ENCODE measurements at places on chromosomes 16 and 17.

DNA sequence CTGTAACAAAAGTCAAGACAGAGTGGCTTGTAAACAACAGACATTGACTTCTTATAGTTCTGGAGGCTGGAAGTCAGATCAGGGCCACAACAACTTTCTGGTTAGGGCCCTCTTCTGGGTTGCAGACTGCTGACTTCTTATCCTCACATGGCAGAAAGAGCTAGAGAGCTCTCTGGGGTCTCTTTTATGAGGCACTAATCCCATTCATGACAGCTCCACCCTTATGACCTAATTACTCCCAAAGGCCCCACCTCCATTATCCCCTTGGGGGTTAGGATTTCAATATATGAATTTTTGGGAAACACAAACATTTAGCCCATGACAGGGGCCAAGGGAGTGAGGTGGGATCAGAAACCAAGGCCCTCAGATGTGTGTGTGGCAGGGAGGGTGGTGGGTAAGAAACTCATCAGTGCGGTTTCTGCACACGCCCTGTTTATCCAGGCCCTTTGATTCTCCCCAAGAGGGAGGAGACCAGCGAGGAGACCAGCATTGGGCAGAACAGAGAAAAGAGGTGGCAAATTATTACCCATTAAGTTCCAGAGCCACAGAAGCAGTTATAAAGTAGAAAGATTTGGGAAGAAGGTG is 74.8 kb downstream of the UTP18 start:
- no peak for DNase-seq

- DNase-seq, result no peak
These were observed 135.2 kb downstream of the NPIPB5 start for GRCh38 chr16:22645868-22646267.

- peak; percentile 42 for DNase-seq
These were observed 26.2 kb upstream of the ZNF652 start for GRCh38 chr17:49388290-49388640.

GRCh38 chr17:81422776-81423697 is 27.8 kb downstream of the BAHCC1 start:
- no peak for DNase-seq

DNA sequence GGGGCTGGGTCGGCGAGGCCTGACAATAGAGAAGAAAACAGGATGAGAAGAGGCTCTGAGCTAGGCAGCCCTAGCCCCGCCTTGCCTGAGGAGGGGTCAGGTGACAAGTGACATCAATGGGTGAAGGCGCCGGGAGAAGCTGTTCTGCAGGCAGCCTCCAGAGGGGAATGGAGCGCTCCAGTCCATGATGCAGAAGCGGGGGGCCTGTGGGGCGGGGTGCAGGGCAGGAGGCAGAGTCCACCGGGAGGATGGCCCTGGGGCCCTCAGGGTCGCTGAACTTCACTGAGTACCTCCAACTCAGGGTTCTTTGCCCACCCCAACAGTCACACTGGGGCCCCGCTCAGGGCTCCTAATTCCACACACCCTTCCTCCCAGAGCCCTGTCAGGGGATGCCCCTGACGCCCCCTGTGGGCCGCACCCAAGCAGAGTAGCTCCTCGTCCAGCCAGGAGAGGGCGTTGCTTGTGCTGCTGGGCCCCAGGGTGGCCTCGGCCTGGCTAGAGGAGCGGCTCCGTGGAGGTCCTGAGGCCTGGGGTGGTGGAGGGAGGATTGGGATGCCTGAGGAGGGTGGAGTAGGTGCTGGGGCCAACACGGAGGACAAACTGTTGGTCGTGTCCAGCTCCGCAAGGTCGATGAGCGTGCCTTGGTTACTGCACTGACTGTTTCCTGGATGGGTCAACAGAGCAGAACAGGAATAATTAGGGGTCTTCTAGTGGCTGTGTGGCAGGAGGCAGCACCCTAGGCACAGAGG is 20.8 kb downstream of the GGA3 start:
- DNase-seq, result peak; percentile 50

GRCh38 chr17:76081295-76082210 is 2.6 kb downstream of the ZACN start:
- DNase-seq, result no peak

DNA sequence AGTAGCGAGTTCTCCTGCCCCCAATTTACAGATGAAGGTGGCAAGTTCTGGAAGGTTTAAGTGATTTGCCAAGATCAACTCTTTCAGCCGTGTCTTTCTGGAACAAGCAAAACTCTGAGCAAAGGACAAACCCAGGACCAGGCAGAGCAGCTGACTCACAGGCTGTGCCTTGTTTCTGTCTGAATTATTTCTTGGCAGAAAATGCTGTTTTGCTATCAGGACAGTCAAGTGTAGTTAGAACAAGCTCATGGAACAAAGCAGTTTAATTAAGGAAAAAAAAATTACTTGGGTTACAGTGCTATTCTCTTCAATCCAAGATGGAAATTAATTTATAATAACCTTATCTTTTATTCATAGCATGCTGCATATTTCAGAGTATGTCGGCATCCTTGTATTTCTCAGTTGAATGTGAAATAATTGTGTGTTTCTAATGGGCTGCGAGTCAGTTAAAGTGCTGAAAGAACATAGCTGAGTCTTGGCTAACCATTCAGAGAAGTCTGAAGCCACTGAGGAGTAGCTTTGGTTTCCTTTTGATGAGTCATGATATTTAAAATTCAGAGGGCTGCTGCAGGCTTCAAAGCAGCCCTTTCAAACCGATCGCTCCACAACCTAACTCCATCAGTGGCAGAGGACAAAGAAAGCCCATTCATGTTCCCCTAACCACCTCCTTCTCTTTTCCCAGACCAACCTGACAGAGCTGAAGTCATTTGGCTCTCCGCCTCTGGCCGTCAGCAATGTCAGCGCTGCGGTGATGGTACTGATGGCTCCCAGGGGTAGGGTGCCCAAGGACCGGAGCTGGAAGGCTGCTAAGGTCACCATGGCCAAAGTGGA is 143.7 kb downstream of the ZNF18 start:
- DNase-seq, result no peak

DNA sequence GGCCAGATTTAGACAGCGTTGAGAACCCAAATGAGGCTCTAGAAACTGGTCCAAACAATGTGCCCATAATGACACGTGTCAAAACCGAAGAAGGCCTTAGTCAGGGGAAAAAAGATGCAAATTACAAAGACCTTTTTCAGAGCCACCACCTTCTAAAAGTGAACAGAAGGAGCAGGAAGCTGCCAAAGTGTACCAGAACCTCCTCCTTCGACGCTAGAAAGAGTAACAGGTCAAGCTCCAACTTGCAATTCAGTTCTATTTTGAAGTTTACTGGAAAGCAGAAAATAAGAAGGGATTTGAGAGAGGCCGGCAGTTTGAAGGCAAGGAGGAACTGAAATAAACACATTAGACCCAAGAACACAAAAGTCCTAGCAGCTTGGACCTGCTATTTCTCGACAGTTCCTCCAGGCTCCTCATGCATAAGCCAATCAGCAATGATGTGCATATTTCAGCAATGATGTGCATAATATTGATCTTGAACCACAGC is 61.8 kb downstream of the XYLT1 start:
- no peak for DNase-seq

DNA sequence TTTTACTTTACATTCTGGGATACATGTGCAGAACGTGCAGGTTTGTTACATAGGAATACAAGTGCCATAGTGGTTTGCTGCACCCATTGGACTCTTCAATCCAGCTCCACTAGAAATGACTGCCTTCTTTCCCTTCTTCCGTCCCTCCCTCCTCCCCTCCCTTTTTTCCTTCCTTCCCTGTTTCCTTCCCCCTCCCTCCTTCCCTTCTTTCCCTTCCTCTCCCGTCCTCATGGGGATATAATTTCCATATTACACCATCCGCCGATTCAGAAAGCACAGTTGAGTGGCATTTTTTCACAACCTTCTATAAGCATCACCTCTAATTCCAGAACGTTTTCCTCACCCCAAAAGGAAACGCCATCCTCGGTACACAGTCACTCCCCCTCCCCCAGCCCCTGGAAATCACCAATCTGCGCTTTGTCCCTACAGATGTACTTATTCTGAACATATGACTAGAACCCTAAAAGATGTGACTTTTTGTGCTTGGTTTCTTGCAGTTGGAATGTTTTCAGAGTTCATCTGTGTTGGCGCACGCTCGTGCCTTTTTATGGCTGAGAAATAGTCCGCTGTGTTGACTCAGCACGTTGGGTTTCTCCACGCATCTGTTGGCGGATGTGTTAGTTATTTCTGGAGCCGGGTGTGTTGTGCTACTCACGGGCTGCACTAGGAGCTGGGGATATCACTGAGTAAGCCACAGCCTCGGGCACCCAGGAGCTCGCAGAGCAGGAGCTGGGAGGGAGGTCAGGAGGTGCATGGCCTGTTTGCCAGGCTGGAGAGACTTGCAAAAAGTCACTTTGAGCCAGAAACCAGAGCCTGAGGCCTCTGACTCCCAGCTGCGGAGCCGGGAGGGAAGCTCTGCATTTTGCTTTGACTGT is 336.4 kb downstream of the SEC14L1 start:
- peak; percentile 45 for DNase-seq

- no peak for DNase-seq
These were observed 4.7 kb upstream of the KAT7 start for GRCh38 chr17:49783791-49784190.

Data from activated CD4-positive, alpha-beta T cell treated with anti-CD3 and anti-CD28 coated beads, Interleukin-2, Interleukin-6, amounts not matched to agents 100 ng/mL and 50 ng/mL, durations not matched to agents 16 hours and 8 hours (primary cell).